Fibroblast of pulmonary artery (primary cell): ENCODE measurements at places on chromosomes 13 and 19.
A peak's percentile ranks its signal among the peaks of the same experiment; 100 is the strongest.

- DNase-seq = peak; percentile 46
These were observed 35.0 kb upstream of the VWA8 start for GRCh38 chr13:41995946-41996345.

DNA sequence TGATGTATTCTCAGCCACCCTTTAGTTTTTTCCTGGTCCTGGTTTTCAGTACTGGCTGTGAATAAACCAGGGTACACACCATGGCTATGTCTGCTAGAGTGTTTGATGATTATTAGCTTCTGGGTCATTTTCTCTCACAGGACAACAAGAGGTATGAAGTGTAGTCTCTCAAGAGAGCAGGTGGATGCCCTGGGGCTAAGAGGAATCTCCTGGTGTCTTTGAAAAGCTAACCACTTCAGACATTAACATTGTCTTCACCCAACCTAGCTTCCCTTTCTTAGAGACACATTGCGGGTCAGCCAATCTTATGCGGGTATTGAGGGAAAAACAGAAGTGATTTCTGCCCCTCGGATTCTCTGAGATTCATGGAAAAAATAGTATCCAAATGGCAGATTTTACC is 1.6 kb downstream of the ZNF730 start:
- no peak for DNase-seq

- DNase-seq = no peak
These were observed 112.6 kb downstream of the STARD13 start for GRCh38 chr13:33172911-33173310.

- no peak for DNase-seq
These were observed 33.9 kb upstream of the GRTP1 start for GRCh38 chr13:113397608-113398425.

GRCh38 chr13:114105521-114106225 is 26.8 kb downstream of the RASA3 start:
- DNase-seq = no peak

DNA sequence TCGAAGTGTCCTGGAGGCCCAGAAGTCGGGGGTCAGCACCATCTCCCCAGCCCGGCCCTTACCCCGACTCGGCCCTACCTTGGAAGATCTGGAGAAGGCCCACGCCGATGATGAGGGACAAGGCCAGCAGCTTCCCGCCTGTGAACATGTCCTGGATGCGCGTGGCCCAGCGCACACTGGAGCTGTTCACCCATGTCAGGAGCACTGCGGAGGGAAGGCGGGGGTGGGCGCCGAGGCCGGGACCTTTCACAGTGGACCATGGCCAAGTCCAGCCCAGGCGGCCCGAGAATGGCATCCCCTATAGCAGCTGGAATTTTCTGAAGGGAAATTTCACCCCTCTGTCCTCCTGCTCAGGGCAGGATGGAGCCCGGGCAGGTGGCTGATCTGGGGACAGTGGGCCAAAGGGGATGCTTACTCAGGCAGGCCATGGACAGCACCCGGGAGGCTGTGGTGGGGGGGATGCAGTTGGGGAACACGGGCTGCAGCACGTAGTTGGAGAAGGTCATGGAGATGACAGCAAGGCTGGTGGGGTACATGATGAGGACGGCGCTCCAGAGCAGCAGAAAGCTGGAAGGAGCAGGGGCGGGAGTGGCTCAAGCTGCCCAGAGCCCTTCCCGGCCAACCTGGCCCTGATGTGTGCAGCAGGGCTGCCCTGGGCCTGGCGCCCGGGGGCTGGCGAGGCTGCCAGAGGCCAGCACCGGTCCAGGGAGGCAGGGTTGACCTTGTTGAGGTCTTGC is 13.0 kb downstream of the SLC7A10 start:
- no peak for DNase-seq

DNA sequence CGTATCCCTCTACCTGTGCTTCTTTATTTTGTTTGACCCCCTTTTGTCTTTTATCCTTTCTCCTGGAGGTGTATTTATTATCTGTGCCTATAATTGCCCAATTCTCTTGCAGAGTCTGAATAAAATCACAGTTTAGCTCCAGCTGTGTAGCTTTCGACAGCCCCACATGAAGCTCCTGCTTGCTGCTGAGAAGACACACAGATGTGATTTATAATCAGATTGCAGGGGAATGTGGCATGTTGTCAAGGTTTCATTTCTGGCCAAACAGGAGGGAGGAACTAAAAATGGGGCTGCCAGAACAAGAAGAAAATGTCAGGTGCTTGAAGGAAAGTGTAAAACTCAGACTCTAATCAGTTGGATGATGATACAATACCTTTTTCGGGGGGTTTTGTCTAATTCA is 22.7 kb downstream of the CCNA1 start:
- no peak for DNase-seq

- DNase-seq = no peak
These were observed 9.6 kb upstream of the GPR183 start for GRCh38 chr13:99316657-99317256.

DNA sequence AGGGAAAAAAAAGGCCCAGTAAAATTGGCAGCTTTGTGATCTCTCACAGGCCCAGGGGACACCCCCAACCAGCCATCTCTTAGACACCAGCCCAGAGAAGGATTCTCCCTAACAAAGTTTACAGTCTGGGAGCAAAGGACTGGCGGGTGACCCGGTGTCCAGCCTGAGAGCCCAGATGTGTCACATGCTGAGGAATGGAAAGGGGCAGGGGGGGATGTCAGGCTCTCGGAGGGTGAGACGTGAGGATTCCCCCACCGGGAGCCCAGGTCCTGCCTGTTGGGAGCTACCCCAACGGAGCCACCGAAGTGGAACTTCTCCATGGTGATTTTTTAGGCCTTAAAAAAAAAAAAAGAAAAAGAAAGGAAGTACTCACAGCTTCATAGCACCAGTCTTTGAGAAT is 4.8 kb upstream of the CTXN1 start:
- DNase-seq = no peak

DNA sequence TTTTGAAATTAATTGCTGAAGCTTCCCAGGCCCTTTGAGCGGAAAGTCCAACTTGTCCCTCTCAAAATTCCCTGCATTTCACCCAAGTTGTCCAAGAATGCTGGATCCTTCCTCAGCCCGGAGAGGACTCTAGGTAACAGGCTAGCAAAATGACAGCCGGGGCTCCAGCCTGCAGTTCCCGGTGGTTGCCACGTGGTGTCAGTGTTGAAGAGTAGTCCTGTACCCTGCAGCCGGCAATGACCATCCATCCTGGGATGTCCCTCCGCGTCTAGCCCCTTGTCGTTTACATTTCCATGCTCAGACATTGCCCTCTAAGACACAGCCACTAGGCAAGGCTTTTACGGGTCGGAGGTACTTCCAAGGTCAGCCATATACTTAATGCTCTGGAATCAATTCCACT is 31.4 kb upstream of the MTIF3 start:
- peak; percentile 51 for DNase-seq

DNA sequence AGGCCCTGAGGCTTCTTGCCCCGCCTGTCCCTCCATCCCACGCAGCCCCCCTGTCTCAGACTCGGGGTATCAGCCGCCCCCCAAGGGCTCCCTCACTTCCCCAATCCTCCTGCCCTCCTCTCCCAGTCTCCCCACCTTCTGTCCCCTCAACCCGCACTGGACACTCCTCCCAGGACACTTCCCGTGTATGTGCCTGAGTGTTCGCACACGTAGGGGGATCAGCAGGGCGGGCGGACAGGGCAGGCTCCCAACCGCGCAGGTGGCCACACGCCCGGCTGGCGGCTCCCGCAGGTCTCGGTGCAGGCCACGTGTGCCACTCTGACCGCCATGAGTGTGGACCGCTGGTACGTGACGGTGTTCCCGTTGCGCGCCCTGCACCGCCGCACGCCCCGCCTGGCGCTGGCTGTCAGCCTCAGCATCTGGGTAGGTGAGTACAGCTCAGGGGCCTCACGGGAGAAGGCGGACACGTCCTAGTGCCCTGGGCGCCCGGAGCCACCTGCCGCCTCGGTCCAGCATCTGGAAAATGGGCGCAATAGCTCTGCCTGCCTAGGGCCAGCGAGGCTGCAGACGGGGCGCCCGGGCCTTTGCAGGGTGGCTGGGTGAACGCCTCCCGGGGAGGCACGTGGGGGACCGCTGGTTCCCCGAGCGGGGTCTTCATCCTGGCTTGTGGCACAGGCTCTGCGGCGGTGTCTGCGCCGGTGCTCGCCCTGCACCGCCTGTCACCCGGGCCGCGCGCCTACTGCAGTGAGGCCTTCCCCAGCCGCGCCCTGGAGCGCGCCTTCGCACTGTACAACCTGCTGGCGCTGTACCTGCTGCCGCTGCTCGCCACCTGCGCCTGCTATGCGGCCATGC is 2.3 kb downstream of the KISS1R start:
- DNase-seq = no peak

- DNase-seq = no peak
These were observed 63.6 kb upstream of the SOX1 start for GRCh38 chr13:112003396-112003795.

GRCh38 chr13:91988331-91988730 is 589.9 kb downstream of the GPC5 start:
- no peak for DNase-seq

DNA sequence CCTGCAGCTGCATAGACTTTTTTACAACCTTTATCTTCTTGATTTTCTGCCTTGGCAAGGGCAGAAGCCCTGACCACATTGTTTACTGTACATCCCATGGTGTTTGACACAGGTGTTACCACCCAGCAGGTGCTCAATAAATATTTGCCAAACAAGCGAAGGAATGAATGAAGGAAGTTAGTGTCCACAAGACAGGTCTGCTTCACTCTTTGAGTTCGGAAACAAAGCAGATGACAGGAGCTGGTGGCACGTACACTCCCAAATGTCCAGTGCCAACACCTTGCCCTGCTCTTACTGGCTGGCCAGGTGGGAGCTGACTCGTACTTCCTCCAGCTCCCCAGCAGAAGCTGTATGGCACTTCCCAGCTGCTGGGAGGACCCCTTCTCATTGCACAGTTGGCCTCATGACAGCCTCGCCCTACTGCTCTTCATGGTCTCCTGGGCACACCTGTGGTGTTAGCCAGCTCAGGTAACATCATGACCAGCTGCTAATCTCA is 22.0 kb upstream of the MUC16 start:
- DNase-seq = no peak

GRCh38 chr13:49367640-49368422 is 76.0 kb downstream of the CAB39L start:
- peak; percentile 38 for DNase-seq

- DNase-seq = peak; percentile 40
These were observed 2.9 kb downstream of the KLF2 start for GRCh38 chr19:16327501-16327900.

DNA sequence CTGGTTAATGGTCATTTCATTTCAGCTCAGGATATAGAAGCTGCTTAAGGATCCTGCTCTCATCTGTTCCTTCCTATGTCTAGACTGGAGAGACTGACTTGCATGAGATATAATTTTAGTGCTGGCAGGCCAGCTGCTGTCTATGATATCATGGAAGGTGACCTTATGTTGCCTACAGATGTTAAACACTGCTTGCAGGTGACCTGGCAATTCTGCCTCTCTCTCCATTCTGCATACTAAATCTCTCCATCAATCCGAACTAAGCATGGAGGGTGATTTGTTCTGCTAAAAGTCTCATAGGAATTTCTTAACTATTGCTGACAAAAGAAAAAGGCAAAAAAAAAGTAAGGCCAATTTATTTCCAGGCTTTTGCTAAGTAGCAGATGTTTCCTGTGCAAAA is 81.0 kb downstream of the CCNA1 start:
- no peak for DNase-seq

DNA sequence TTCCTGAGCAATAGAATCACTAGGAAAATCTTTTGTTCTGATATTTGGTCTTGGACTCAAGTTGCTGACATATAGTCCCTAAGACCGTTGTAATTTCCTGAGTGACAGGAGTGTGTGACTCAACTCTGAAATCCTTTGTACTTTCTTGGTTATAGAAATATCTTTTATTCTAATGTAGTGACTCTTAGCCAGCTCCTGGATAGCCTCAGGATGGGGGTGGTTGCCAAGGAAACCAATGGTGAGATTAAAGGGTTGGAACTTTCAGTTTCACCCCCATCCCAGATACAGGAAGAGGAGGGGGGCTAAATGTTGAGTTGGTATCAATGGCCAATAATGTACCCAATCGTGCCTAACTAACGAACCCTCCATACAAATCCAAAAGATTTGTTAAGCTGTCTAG is 41.8 kb downstream of the MBD3L2B start:
- no peak for DNase-seq

DNA sequence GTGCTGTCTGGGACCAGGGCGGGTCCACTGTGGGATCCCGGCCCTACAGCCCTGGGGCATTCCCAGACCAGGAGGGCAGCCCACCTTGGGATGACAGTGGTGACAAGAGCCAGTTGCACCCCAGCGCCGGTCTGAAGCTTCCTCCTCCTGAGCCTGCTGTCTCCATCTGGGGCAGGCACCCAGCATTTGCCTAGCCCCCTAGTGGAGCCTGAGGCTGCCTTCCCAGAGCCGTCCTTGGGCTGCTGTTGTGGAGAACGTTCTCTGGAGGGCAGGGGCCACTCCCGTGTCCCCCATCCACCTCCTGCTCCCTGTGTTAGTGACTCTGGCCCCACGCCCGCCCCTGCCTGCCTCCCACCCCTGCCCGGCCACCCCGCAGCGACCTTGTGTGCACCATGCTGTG is 148.5 kb downstream of the KDM4B start:
- no peak for DNase-seq

GRCh38 chr19:5032101-5032967 is 63.4 kb downstream of the KDM4B start:
- DNase-seq = peak; percentile 21

DNA sequence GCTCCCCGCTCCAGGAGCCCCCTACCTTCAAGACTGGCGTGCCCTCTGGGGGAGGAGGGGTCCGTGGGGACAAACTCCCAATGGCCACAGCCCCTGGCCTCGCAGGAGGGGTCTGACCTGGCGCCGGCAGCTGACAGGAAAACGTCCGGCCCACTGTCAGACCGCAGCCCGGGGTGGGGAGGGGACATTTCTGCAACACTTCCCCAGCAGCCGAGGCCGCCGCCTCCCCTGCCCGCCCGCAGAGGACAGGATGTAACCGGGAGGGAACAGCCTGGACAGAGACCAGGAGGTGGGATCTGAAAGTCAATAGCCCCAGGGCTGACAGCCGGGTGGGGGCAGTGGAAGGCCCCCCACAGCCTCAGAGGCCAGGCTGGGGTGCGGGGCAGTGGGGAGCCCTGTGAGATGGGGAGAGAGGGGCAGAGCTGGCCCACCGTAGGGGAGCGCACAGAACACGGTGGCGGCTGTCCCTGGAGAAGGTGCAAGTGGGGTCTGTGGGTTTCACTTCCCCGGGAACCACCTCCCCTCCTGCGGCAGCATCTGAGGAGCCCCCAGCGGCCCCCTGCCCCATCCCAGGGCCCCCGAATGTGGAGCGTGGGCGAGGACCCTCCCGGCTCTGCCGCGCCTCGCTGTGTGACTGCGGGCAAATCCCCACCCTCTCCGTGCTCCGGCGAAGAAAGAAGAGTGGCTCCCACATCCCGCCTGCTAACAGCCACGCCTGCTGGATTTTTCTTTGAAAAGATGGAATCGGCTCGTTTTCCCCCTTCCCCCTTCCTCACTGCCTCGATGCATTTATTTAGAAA is at the start of gene PEAK3:
Gene PEAK3 (minus strand): TSS at position 114 of the 800 bp plus-strand sequence. CDS start 1,244 bp downstream, outside the sequence.
- DNase-seq = peak; percentile 35
